ENCODE measurements at places on chromosomes 12 and 14.

- DNase-seq, result no peak
Measured at GRCh38 chr12:124015494-124016461, 42.8 kb downstream of the ZNF664 start.

- no peak for DNase-seq
Measured at GRCh38 chr14:102320033-102320660, 601 bp downstream of the ZNF839 start.

DNA sequence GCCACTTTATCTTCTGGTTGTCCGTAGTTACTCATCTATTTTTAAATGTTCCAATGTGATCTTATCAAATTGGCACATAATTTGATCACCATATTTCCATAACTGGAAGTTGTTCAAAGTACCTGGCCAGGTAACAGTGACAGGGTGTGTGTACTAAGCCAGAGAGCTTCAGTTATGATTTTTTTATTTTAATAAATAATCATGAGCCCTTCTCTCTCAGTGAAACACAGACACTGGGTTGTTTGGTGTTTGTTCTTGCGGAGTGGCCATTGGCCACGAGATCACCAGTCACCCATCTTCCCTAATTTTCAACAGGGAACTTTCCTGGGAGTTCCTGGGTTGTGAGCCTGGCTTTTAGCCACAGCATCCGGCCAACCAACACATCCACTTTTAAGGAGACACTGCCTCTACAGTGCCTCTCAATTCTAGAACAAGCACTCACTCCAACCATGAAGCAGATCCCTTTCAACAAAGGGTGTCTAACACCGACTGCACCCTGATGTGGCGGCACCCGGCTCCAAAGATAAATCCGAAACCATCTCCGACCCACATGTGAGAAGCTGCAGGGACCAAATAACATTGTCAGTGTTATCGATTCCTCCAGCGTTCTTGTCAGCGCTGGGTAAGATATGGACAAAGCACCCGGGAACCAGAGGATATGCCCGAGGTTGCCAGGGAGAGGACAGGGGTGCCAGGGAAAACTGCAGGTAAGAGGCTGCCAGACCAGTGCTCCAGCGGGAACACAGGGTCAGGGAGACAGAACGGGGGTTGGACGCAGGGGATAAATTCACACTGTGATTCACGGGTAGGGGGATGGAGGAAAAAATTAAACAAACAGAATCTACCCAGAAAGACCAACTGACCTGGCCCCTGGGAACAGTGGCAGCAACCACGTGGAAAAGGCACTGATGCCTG lies 49.9 kb downstream of the FOXN3 start:
- no peak for DNase-seq

- DNase-seq, result no peak
Measured at GRCh38 chr14:105487449-105487985, 831 bp downstream of the CRIP1 start.

DNA sequence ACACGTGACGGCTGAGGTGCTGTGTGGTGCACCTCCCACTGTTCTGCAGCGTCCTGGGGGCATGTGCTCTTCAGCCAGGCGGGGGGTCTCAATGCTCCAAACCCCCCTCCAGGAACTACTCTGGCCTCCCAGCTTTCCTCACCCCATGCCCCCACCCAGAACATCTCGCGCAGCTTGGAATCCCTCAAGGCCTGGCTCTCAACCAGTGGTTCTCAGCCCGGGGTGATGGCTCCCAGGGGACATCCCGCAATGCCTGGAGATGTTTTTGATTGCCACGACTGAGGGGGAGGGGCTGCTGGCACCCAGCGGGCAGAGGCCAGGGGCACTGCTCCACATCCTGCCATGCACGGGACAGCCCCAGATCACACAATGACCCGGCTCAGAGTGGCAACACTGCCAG lies 78.9 kb upstream of the DICER1 start:
- peak; percentile 21 for DNase-seq

DNA sequence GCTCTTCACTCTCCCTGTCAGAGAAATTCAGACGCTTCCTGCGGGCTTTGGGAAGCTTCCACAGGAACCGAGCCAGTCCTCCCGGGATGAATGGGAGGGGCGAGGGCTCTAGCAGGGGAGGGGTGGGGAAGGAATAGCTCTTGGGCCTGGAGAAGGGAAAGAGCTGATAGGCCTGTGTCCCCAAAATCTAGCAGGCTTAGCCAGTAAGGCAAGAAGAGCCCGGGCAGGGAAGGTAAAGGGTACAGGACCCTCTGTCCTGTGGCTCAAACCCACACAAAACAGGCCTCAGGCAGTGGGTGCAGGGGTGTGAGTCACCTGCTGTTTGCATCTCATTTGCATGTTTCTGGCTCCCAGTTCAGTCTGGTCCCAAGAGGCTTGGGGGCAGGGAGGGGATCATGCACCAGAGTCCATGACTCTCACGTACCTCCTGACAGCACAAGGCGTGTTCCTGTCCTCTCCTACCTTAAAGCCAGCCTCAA lies 8.7 kb upstream of the SMUG1 start:
- no peak for DNase-seq

- no peak for DNase-seq
Measured at GRCh38 chr14:26200687-26201086, 397.1 kb downstream of the NOVA1 start.

DNA sequence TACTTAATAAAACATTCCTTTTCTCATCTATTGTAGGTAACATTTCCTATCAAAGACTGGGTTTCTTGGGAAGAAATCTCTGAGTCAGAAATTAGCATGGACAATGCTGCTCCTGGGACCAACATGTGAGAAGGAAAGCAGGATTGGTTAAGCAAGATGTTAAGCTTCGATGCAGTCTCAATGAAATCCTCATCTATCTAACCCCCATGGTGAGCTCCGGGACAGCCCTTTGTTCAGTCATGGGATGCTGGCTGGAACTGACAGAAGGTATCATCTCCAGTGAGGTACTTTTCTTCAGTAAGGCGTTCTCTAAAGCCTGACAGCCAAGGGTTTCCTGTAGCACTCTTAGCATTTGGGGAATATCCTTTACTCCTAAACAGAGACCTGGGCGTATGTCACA lies 82.8 kb upstream of the SINHCAF start:
- DNase-seq, result no peak

DNA sequence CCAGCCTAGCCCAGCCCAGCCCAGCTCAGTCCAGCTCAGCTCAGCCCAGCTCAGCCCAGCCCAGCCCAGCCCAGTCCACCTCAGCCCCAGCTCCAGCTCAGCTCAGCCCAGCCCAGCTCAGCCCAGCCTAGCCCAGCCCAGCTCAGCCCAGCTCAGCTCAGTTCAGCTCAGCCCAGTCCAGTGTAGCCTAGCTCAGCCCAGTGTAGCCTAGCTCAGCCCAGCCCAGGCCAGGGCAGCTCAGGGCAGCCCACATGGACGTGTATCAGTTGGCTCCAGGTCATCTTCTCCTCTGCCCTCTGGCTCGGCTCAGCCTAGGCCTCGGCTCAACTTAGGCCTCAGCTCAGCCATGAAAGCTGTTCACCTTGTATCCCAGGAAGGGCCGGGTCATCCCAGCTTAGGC lies 64.7 kb downstream of the TMEM121 start:
- DNase-seq, result no peak

DNA sequence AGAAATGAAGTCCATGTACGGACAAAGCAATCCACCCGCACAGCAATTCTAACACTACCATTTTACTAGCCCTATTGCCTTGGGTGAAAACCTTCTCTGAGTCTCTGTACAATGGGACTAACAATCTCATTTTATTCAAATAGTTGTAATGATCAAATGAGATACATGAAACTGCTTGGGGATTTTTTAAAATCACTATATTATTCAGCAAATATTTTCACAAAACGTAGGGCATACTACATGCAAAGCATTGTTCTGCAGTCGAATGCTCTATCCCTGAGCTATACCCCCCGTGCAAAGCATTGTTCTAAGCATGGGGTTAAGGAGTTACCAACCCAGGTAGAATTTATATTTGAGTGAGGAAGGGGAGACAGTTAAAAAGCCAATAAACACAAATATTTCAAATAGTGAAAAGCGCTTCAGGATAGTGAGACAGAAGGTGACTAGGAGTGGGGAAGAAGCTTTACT lies 554 bp upstream of the ATF7 start:
- DNase-seq, result no peak

- DNase-seq, result no peak
Measured at GRCh38 chr12:120538281-120539156, 4.4 kb downstream of the RNF10 start.

DNA sequence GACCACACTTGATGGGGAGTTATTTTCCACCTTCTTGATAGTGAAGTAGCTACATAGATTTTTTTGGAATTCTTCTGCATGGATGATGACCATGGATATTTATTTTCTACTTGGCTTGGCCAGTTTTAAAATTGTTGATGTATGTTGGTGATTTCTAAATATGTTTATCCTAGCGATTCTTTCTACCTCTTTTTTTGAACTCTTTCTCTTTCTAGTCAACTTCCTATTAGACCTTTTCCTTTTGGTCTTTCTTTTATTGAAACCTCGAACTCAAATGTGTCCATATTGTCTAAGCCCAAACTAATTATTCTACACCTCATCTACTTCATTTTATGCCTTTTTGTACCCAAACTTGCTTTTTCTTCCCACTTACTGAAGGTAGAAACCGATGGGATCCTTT lies 37.0 kb downstream of the CCDC91 start:
- no peak for DNase-seq

GRCh38 chr12:130863298-130863697 lies 8.6 kb upstream of the RAN start:
- DNase-seq, result no peak

GRCh38 chr14:90277581-90278198 lies 21.3 kb downstream of the PSMC1 start:
- no peak for DNase-seq

GRCh38 chr14:76007852-76008251 lies 22.3 kb downstream of the IFT43 start:
- DNase-seq, result no peak

GRCh38 chr12:21695986-21696385 lies 38.3 kb upstream of the LDHB start:
- DNase-seq, result no peak

GRCh38 chr12:72448805-72449204 lies 176.6 kb downstream of the TRHDE start:
- DNase-seq, result no peak

GRCh38 chr14:37501877-37502276 lies 93.2 kb downstream of the FOXA1 start:
- no peak for DNase-seq

DNA sequence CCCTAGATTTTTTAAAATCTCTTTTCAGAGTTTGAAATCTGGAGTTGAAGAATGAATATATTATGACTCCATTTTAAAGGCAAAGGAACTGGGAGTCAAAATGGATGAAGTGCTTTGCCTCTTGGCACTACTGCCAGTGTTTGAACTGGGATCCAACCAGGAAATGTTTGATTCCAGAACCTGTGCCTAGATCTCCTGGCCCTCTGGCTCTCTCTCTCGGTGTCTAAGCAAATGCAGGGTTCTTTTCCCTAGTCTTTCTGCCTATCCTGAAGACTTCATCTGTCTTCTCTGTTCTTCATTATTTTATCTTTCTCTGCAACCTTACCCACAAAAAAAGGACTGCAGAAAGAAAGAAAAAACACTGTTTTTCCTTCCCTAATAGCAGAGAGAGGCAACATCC lies 17.0 kb downstream of the BTG1 start:
- DNase-seq, result no peak

DNA sequence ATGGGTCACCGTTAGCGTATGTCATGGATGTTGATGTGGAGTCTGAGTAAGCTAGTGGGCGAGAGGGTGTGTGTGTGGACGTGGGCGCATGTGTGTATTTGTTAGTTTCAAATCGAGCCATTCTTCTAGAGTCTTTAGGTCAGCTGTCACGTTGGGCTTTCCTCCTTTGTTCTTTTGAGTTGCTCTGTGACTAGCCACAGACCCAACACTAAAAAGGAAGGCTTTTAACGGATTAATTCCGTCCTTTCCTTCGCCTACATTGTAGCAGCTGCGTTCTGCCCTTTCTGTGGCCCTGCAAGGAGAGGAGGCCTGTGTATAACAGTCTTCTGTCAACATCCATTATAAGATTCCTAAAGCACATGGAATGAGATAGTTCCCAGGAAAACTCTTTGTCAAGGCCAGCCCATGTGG lies 117.2 kb upstream of the DNM1L start:
- no peak for DNase-seq

DNA sequence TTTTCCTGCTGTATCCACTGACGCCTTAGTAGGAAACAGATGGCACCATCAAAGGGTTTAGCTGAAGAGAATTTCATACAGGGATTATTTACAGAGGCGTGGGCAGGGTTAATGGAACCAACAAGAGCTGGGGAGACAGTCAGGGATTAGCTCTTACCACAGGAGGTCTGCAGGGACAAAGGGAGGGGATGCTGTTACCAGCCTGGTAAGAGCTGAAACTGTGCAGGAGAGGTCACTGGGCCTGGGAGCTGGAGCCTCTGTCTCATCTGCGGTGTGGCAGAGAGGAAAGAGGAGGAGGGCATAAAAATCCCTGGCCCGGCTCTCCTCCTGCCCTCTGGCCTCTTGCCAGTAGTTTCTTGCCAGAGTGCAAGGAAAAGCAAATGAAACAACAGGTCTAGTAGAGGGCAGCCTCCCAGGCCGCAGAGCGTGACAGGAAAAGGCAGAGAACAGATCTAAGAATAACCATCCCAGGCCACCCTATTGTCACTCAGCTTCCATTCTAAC lies 18.9 kb upstream of the POC1B start:
- no peak for DNase-seq

- DNase-seq, result no peak
Measured at GRCh38 chr12:90216815-90217214, 508.2 kb upstream of the ATP2B1 start.

- DNase-seq, result no peak
Measured at GRCh38 chr12:2054091-2055018, 1.6 kb downstream of the CACNA1C start.

DNA sequence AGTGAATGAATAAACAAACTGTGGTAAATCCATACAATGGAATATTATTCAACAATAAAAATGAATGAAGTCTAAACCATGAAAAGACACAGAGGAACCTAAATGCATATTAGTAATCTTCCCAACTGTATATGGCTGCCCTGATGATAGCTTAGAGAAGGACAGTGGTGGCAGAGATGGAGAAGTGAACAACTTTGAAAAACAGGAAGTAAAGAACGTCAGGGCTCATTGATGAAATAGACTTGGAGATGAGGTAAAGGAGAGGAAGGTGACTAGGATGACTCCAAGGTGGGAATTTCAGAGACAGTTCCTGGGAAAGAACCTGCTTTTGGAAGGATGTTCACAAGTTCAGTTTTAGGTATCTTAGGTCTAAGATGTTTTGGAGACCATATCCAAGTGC lies 36.3 kb upstream of the NT5DC3 start:
- DNase-seq, result no peak

Data from NCI-H1436 treated with DMSO at 0.1 percent for 48 hours (cell line).